ENCODE measurements at places on chromosomes 3 and 15.

DNA sequence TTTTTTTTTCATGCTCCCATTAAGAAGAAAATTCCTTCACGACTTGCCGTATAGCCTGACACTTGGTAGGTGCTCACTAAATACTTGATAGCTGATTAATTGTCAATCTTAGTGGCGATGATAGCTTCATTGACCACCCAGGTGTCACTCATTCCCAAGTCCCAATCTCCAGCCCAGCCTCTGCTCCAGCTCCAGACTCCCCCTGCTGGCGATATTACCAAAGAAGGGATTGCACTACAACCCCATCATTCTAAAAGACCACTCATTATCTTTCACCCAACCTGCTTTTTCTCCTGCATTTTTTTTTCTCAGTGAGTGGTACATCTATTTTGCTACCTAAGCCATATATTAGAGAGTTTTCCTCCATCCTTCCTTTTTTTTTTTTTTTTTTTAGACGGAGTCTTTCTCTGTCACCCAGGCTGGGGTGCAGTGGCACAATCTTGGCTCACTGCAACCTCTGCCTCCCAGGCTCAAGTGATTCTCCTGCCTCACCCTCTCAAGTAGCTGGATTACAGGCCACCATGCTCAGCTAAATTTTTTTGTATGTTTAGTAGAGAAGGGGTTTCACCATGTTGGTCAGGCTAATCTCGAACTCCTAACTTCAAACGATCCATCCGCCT lies 19.5 kb upstream of the COMMD2 start:
- peak; percentile 19 for DNase-seq

DNA sequence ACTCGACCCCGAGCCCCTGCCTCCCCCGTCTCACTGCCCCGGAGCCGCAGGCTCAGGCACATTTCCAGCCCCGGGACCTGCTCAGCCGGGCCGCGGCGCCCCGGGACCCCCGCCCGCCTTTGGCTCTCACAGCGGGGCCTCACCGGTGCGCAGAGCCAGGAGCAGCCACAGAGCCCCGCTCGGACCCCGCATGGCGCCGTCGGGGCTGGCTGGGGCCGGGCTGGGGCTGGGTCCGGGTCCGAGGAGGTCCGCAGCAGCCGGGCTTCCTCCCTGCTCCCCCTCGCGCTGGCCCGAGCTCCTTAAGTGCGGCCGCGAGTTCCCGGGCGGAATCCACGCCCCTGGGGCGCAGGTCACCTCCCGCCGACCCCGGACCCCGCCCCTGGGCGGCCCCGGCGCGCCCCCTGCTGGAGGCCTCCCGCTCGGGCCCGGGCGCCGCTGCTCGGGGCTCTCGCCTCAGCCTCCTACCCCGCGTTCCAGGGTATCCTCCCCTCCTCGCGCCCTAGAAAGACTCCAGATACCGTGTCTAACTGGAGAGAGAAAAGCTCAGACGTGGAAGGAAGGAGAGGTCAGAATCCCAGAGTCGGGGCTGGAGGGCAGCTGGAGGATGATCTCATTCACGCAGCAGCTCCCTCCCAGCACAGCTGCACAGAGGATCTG lies at the start of gene MELTF:
Gene MELTF (minus strand): TSS at position 307 of the 657 bp plus-strand sequence. CDS start 115 bp downstream, at position 192.
- peak; percentile 68 for DNase-seq

- DNase-seq: peak; percentile 75
These were observed 624.8 kb upstream of the LMCD1 start for GRCh38 chr3:7876741-7877297.

DNA sequence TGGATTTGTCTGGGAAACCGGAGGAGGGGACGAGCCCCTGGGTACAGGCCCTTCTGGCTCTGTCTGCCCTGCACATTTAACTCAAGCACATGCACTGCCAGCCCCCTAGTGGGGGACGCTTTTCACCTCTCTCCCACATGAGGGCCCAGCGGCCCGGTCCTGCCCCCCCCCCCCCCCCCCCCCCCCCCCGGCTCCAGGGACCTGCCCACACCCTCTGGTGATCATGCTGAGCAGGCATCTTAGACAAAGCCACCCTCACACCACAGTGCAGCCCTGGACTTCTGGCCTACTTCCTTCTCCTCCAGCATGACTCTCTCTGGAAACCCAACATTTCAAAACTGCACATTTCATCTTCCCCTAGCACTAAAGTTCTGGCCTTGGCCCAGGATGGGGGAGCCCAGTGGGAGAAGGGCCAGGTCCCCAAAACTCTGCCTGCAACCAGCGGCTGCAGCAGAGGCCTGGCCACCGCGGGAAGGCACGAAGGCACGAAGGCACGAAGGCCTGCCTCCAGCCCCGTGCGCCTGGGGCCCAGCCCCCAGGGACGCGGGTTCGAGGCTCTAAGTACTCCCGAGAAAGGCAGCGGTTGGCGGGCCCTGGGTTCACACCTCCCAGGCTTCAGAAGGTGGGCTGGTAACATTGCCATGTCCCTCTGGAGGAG lies 14.1 kb downstream of the KLF15 start:
- no peak for DNase-seq

GRCh38 chr3:46110701-46111493 lies 83.6 kb upstream of the XCR1 start:
- DNase-seq: no peak

- no peak for DNase-seq
These were observed 14.4 kb upstream of the KY start for GRCh38 chr3:134665243-134665642.

GRCh38 chr3:139518306-139518705 lies 21.2 kb downstream of the RBP1 start:
- DNase-seq: no peak

- DNase-seq: no peak
These were observed 80.7 kb upstream of the TBL1XR1 start for GRCh38 chr3:177278016-177278415.

- DNase-seq: no peak
These were observed 65.0 kb downstream of the CEMIP start for GRCh38 chr15:80844011-80844732.

- DNase-seq: no peak
These were observed 59.5 kb downstream of the SLC25A26 start for GRCh38 chr3:66280304-66280703.

DNA sequence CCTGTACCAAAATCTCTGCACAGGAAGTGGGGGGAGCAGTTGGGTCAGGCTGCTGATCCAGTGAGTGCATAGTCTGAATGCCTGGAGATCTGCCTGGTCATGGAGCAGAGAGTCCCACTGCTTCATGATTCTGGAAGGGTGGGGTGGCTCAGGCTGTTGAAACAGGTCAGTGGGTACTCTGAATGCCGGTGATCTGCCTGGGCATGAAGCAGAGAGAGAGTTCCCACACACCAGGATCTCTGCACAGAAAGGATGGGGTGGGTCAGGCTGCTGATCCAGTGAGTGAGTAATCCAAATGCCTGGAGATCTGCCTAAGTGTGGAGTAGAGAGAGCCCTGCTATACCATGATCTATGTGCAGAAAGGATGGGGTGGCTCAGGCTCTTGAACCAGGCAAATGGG lies 16.1 kb upstream of the GCSAM start:
- DNase-seq: no peak

DNA sequence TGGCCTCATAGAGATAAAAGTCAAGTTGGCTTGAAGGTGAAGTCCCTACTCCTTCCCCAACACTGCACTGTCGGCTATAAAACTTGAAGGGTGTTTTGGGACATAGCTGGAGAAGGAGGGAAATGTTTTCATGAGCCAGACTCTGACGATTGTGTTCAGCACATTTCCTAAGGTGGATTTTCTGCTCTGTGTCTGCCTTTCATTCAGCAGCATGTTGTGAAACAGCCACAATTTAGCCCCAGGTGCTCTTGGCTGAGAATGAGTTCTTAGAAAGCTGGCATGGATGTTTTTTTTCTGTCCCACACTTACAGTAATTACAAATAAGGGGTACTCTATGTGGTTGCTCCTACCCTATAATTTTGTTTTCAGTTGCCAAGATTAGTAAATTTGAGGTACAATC lies 492.4 kb downstream of the MCTP2 start:
- no peak for DNase-seq

GRCh38 chr3:70261283-70261682 lies 51.2 kb downstream of the MDFIC2 start:
- no peak for DNase-seq

- DNase-seq: no peak
These were observed 130.3 kb upstream of the ZPLD1 start for GRCh38 chr3:102304550-102304949.

DNA sequence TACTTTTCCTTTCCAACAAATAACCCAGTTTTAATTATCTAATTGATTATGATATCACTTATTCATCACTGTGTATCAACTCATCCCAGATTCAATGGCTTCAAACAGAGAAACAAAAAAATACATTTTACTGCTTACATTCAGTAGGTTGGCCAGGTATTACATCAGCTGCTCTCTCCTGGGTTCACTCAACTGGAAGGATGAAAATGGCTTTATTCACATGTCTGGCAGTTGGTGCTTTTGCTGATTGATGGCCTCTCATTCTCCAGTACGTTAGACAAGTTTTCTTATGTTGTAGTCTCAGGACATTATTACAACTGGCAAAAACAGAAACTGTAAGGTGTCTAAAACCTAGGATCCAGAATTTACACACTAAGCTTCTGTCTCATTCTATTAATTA lies 811.0 kb upstream of the ALCAM start:
- DNase-seq: no peak
